NCI-H1417 treated with DMSO at 0.1 percent for 48 hours (cell line): ENCODE measurements at places on chromosomes 16 and 17.

- DNase-seq = no peak
Observed at GRCh38 chr17:80365983-80366382, 49.0 kb upstream of the ENDOV start.

DNA sequence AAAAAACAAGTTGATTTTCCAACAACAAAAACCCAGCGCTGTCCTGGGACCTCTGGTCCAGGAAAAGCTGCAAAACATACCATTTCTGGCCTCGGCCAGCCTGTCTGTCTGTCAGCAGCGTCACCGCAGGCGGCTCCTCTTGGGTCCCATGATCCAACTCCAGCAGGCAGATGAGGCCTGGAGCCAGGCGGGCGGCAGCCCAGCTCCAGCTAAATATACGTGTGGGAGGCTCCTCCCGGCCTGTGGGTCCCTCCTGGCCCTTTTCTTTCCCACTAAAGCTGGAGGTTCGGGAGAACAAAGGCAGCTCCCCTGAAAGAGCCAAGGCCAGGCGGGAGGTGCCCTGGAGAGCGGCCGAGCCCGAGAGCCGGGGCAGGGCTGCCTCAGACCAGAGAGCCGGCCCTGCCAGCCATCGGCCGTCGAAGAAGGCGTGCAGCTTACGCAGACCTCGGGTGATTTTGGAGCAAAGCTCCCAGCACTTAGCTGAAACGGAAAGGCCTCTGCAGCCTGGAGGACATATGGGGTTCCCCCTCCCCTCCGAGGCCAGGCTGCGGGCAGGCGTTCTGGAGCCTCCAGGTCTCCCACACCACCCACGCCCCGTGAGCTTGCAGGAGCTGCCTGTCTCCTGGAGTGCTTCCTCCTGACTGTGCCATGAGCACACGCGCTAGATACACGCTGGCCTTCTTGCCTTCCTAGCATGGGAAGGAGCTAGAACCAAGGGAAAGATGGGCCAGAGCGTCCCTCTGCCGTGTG, 19.9 kb upstream of the JPH3 start:
- no peak for DNase-seq

DNA sequence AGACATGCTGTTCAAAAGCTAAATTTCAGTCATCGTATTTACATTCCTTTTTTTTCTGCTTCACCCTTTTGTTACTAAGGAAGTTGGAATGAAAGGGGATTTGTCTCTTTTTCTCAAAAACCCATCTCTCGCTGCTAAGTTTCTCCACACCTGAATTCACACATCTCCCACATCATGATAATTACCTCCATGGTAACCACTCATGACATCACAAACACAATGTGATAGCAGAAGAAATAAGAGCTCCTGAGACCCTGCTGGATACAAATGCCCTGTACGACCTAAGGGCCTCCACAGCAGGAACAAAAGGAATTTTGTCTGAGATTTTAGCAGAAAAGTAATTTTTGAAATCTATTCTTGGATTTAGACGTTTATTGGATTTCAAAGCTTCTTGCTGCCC, 82.6 kb upstream of the GNAO1 start:
- DNase-seq = no peak

- no peak for DNase-seq
Observed at GRCh38 chr17:61218438-61218837, 181.2 kb upstream of the TBX2 start.
